Osteoblast (primary cell): ENCODE measurements at places on chromosomes 3 and 15. TPM values are rescaled to one million over a fixed set of nuclear protein-coding genes. Genes with fewer than 3 reads are reported as not detected.

GRCh38 chr15:36371509-36371908 is 207.9 kb upstream of the CDIN1 start:
- peak; percentile 15 for DNase-seq

- no peak for DNase-seq
These were observed 253.7 kb upstream of the TGFBR2 start for GRCh38 chr3:30352410-30353318.

DNA sequence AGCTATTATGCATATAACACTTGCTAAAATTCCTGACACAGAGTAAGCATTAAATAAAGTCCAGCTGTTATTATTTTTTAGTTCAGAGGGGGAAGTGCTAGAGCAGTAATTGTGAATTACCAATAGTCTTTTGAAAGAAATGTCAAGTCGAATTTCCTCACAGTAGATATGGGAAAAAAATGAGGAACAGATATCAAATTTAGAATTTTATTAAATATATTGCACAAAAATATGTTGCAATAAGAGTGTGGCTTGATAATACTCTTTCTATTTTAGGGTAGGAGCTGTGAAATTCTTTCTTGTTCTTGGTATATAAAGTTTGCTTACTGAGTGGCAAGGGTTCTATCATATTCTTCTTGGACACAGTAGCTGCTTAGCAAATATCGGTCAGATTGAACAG is 181.3 kb downstream of the NFKBIZ start:
- DNase-seq = no peak

DNA sequence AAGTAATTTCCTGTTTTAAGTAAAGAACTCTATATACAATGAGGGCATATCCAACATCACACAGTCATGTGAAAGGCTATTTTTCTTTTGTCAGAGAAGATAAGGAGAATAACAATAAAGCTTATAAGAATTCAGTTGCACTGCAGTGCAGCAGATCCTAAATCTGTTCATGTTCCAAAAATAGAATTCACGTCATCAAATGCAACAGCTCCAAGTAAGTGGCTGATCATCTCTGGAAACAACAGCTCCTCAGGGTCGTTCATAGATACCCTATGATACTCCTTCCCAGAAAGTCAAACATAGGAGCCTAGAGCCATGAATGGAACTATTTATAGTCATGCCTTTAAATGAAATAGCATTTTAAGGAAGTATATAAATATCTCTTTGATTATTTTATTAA is 100.2 kb downstream of the FMN1 start:
- no peak for DNase-seq

- DNase-seq = no peak
These were observed 348.3 kb downstream of the MFSD1 start for GRCh38 chr3:159150180-159150579.

GRCh38 chr15:48109856-48110531 is 10.8 kb upstream of the SLC24A5 start:
- no peak for DNase-seq

- peak; percentile 13 for DNase-seq
These were observed 37.5 kb downstream of the SETMAR start for GRCh38 chr3:4340411-4341335.

DNA sequence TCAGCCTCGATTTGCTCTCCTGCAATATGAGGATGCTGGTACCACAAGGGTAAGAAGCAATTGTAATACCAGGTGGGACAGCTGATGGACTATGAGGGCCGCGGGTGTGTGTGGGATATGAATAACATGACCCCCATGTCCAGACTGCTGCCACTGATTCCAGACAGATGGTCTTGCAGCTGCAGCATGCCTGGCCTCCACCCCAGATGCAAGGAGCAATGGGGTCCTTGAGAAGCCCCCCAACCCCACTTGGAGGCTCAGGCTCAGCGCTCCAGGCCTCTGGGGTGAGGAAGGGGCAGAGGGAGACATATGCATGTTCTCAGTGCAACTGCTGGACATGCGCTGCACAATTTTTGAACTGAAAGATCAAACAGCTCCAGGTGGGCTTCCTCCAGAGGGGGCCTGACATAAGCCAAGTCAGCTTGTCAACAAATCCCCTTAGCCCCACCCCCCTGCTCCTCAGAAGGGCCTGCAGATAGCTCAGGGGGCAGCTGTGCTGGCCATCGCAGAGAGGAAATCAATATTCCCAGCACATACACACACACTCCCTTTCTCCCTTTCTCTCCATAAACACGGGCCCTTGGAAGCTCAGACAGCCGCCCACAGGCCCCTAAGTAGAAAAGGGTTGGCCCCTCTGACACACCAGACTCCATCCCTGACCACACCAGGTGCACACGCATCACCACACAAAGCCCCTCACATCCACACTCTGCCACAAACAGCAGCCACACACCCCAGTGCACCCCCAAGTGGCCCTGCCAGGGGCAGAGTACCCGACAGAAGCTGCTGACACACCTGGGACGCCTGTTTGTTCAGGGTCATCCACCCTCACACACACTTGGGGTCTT is 107.0 kb downstream of the IQSEC1 start:
- DNase-seq = no peak

DNA sequence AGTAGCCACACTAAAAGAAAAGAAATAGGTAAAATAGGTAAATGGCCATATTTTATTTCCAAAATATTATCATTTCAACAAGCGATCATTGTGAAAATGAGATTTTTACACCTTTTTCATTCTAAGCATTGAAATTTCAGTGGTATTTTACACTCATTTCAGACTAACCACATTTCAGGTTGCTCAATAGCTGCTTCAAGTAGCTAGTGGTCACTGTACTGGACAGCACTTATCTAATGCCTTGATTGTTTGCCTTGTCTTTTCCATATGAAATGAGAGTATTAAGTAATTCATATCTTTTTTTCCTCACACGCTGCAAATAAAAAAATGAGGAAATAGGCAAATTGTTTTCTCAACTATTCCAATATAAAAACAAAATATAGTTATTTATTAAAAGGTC is 332.8 kb downstream of the NLGN1 start:
- DNase-seq = no peak

GRCh38 chr3:6785726-6786125 is 75.2 kb upstream of the GRM7 start:
- DNase-seq = no peak

- no peak for DNase-seq
These were observed 4.1 kb downstream of the CEMIP start for GRCh38 chr15:80783260-80783659.

- no peak for DNase-seq
These were observed 3.9 kb upstream of the SH3GL3 start for GRCh38 chr15:83443076-83443847.

GRCh38 chr15:63602595-63602994 is 5.4 kb downstream of the FBXL22 start:
- peak; percentile 77 for DNase-seq

DNA sequence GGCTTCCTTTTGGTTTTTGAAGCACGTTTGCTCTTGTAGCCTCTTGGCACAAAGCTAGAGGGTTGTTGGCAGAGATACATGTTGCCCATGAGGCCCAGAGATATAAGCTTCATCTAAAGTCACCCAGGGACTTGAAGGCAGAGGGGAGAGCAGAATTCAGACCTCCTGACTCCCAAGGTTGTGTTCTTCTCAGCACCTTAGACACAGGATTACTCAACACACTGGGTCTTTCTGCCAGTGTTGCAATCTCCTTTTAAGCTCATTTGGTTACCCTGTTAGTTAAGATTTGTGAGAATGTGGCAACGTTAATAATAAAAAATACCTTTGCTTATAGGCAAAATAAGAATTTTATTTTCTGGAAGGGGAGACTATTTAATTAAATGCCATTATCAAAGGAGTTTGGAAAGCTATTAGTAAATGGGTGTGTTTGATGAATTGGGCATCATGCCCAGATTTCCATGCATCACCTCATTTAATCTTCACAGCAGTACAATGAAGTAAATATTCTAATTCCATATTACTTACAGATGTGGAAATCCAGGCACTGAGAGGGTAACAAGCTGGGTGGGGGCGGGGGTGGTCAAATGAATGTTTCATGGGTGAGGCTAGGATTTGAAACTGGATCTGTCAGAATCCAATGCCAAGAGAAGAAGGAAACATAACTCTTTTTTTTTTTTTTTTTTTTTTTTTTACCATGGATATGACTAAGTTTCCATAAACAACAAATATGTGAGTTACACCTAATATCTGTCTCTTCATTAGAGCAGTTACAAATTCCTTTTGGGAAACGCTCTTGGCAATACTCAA is 183.3 kb downstream of the NR1D2 start:
- peak; percentile 17 for DNase-seq

DNA sequence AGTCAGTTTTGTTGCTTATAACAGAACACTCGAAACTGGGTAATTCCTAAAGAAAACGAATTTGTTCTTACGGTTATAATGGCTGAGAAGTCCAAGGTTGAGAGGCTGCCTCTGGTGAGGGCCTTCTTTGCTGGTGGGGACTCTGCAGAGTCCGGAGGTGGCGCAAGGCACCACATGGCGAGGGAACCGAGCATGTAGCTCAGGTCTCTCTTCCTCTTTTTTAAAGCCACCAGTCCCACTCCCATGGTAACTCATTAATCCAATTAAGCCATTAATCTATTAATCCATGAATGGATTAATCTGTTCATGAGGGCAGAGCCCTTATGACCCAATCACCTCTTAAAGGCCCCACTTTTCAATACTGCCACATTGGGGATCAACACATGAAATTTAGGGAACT is 50.0 kb downstream of the ROPN1B start:
- DNase-seq = no peak

GRCh38 chr3:122406198-122406597 is 9.7 kb downstream of the WDR5B start:
- no peak for DNase-seq

GRCh38 chr3:86801066-86801465 is 189.9 kb downstream of the VGLL3 start:
- DNase-seq = no peak

GRCh38 chr3:43203022-43203421 is 83.3 kb upstream of the SNRK start:
- DNase-seq = no peak

- DNase-seq = no peak
These were observed 233.4 kb upstream of the TBL1XR1 start for GRCh38 chr3:177430653-177431052.

DNA sequence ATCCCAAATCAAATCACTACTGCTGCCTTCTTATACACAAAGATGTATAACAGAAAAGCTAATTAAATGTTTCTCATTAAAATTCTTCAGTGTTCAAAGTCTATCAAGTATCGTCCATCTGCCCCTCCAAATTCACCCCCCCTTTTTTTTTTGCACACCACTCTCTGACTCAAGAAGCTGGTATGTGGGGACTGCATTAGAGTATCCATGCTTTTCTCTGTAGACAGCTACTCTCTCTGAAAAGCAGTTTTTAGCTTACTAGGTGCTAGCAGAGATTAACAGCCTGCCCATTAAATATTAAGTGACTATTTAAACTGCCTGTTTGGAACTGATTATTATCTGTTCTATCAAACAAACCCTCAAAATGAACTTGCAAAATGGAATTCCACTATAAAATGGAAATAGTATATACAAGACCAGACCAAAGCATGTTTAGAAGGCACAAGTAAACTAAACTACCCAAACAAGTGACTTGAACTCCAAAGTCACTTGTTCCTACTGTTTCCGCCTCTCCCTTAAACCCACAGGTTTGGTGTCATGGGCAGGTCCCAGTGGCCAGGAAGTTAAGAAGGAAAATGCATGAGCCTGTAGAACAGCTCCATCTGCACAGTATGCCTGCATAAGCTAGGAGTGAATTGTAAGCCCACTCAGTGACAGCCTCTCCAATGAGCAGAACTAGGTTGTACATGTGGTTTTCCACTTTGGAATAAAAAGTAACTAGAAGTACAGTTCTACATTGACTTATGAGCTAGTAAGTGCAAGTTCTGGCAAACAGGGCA is 32.5 kb downstream of the GBE1 start:
- DNase-seq = no peak

DNA sequence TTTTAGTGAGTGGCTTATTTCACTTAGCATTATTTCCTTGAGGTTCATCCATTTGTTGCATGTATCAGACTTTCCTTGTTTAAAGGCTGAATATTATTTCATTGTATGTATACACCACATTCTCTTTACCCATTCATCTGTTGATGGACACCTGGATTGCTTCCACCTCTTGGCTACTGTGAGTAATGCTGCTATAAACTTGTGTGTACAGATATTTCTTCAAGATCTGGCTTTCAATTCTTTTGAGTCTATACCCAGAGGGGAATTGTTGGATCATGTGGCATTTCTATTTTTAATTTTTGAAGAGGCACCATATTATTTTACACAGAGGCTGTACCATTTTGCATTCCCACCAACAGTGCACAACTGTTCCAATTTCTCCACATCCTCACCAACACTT is 313.5 kb downstream of the RPLP1 start:
- DNase-seq = no peak

GRCh38 chr3:177598097-177598833 is 401.0 kb upstream of the TBL1XR1 start:
- DNase-seq = no peak

- DNase-seq = no peak
These were observed 30.9 kb upstream of the C15orf39 start for GRCh38 chr15:75170711-75171341.

DNA sequence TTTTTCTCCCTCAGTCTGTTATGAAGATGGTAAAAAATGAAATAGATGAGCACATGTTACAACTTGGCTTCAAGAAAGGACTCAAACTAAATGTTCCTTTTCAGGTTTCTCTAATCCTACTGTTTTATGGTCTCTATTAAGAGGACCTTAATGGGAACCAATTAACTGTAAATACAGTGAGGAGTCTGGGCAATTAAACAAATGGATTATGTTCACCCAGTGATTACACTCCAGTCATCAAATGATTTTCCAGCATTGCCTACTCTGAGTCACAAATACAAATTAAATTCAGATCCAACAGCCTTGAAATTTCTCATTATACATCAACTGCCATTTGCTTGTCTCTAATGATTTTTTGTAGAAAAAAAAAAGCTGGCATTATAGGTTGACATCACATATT is 129.2 kb downstream of the NEK10 start:
- no peak for DNase-seq

DNA sequence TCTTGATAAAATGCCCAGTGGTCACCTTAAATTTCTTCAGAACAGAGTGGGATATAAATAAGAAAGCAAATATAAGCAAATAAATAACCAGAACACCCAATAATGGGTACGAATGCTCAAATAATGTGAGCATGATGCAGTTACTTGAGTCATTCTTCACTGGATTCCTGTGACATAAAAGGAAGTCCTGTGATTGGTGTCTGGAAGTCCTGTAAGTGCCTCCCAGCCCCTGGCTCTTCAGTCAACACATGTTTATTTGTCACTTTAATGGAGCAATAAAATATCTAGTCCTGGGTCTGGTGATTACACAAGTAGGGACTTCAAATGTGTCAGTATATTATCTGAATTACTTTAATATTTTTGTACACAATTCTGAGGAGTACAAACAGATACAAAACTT is 30.4 kb downstream of the TMEM212 start:
- no peak for DNase-seq

GRCh38 chr3:101261506-101261905 is 58.9 kb downstream of the IMPG2 start:
- no peak for DNase-seq

GRCh38 chr3:152519376-152519775 is 250.6 kb downstream of the MBNL1 start:
- DNase-seq = no peak

GRCh38 chr3:157410945-157411344 is 25.7 kb upstream of the PTX3 start:
- DNase-seq = no peak

NEO1 gene
- total RNA-seq = 55.4 and 64.2 TPM in 2 replicates

SCAMP5 gene
- 0.88 and 1.8 TPM in 2 replicates for total RNA-seq

AP4E1 gene
- total RNA-seq = 19.2 and 23.3 TPM in 2 replicates

SAMD7 gene
- total RNA-seq = not detected in 2 replicates

HRH1 gene
- total RNA-seq = 9.8 and 12.4 TPM in 2 replicates

PLA2G4F gene
- total RNA-seq = not detected in 2 replicates

TLR9 gene
- total RNA-seq = not detected in 2 replicates

DAZL gene
- total RNA-seq = not detected in 2 replicates

HAPLN3 gene
- 14.7 and 18.8 TPM in 2 replicates for total RNA-seq

UBXN7 gene
- 21.0 and 21.2 TPM in 2 replicates for total RNA-seq

NANOGP8 gene
- total RNA-seq = under 0.01 and 1.2 TPM in 2 replicates
